ENCODE measurements at places on chromosomes 7 and 10.

GRCh38 chr10:6274040-6274439 lies 71.3 kb downstream of the PFKFB3 start:
- no peak for DNase-seq

- no peak for DNase-seq
Measured at GRCh38 chr7:3259711-3260400, 41.2 kb upstream of the SDK1 start.

- peak; percentile 56 for DNase-seq
Measured at GRCh38 chr10:14878266-14879123, at the start of gene SUV39H2. Gene SUV39H2 (plus strand): TSS chr10:14878866. CDS start chr10:14878889, 23 bp downstream.

- DNase-seq, result no peak
Measured at GRCh38 chr7:111414374-111414773, 147.9 kb downstream of the IMMP2L start.

GRCh38 chr7:85261336-85261735 lies 74.5 kb upstream of the SEMA3D start:
- no peak for DNase-seq

DNA sequence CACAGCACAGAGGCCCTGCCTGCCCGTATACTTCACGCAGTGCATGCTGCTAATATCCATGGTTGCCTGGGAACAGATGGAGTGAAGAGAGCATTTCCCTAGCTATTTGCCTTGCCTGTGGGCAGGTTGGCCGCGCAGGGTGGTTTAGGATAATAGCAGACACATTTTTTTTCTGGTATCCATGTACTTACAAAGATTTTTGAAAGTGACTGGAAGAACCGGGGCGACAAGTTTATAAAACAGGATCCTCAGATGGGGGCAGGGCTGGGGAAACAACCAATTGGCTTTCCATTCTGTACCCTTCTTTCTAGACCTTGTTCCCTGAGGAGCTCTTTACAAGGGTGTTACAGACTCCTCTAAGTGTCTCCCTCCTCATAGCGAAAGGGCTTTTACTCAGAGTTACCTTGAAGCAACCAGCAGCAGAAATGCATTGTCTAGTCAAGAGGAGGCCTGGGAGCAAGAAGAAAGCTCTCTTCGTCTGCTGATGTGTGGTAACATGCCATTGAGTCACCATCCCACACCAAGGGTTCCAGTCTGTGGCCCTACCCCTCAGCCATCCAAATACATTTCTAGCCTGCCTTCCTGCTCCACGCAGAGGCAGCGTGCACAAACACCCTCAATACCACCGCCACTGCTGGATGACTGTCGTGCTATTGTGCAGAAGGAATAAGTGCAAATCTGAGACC lies 31.5 kb downstream of the MTURN start:
- DNase-seq, result no peak

- DNase-seq, result no peak
Measured at GRCh38 chr7:155731871-155732270, 80.4 kb downstream of the SHH start.

DNA sequence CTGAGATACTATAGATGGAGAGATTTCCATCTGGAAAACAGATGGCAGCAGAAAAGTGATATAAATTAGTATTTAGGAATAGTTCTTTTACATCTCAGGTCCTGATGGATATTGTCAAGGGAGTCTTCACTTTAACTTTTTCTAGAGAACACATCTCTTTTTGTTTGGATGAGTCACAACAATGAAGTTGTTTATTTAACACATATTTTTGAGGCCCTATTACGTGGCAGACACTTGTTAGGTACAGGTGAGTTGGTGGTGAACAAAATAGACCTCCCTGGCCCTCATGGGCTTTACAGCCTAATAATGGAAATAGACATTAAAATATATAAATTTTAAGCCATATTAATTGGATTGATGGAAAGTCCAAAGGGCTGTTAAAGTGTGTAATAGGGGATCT lies 168.3 kb downstream of the VTI1A start:
- no peak for DNase-seq

DNA sequence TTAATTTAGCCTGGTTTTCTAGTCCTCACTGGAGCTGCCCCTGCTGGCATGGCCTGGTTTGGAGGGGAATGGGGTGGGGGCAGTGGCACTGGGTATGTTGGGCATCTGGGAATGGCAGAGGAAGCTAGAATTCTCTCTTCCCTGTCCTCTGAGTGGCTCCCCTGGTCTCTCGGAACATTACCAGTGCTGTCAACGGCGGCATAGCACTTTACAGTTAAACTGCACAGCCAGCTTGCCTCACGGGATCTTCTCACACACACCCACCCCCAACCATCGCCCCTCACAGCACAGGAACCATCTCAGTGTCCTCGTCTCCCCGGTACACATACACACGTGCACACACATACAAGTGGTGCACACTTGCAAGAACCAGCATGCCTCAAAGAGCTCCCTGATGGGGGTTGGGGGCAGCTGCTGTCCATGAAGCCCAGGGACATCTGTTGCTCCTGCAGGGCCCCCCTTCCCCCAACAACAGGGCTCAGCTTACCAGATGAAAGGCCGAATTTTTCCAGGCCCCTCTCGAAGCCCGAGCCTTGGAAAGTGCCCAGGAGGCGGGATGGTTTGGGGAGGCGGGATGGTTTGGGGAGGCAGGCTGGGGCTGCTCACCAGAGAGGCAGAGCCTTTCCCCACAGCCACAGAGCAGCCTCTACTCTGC lies 41.0 kb downstream of the TSPAN15 start:
- DNase-seq, result no peak

- DNase-seq, result no peak
Measured at GRCh38 chr10:7515439-7515838, 104.6 kb upstream of the SFMBT2 start.

GRCh38 chr10:88342733-88343310 lies 240.3 kb downstream of the RNLS start:
- no peak for DNase-seq

DNA sequence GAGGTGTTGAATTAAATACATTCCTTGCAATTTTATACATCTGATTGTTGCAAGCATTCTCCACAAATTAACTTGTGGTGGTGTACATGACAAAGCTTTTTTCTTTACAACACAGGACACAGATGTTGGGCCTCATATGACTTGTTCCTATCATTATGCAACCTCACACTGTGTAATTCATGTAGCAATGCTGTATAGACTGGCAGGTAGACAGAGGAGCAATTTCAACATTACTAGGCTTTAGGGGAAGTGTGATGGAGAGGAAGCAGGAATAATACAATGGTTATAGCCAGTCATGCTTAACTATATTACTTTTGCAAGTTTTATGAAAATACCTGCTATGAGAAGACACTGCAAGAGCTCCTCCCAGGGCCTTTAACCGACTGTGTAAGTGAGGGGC lies 832.1 kb downstream of the CNTNAP2 start:
- no peak for DNase-seq

- no peak for DNase-seq
Measured at GRCh38 chr10:98886686-98887085, 349.0 kb downstream of the HPSE2 start.

GRCh38 chr10:22945934-22946673 lies 18.3 kb downstream of the ARMC3 start:
- DNase-seq, result no peak

- no peak for DNase-seq
Measured at GRCh38 chr10:103612462-103613365, 119.2 kb downstream of the NEURL1 start.

DNA sequence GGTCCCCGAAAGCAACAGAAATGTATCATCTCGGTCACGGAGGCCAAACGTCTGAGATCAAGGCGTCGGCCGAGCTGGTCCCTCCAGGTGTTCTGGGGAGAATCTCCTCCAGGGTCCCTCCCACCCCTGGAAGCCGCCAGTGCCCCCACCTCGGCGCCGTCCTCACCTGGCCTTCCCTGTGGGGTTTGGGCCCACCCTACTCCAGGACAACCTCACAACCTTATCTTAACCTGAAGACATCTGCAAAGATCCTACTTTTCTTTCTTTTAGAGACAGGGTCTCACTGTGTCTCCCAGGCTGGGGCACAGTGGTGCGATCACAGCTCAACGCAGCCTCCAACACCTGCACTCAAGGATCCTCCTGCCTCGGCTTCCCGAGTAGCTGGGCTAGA lies 33.4 kb downstream of the ADAP1 start:
- DNase-seq, result no peak

GRCh38 chr10:107994621-107995270 lies 830.2 kb upstream of the SORCS1 start:
- DNase-seq, result no peak

- DNase-seq, result no peak
Measured at GRCh38 chr10:1874533-1874932, 137.2 kb upstream of the ADARB2 start.

DNA sequence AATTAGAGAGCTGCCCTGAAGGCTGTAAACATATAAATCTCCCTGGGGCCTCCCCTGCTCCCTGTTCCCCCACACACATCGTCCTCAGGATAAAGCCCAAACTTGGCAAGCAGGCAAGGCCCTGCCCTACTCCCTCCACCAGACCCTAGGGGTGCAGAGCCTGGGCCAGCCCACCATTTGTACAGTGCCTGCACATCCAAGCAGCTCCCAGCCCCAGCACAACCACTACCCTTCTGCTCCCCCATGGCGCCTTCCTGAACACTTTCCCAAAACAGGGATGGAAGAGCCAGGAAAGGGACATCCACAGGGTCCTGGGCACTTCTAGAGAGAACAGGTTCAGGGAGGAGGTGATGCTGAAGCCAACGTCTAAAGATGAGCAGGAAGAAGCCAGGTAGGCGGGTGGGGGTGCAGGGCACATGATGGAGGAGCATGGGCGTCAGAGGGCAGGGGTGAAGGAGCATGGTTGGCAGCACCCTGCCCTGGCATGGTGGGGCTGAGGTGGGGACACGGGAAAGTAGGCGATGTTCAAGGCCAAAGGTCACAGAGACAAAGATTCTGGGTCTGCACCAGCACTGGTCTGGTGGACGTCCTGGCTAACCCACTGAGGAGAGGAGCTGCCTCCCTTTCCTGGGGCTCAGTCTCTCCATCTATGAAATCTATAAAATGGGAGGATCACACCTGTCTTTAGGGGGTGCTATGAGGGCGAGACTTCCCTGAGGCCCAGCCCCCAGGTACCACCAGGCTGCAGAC lies 140.6 kb downstream of the ARHGAP22 start:
- DNase-seq, result no peak

DNA sequence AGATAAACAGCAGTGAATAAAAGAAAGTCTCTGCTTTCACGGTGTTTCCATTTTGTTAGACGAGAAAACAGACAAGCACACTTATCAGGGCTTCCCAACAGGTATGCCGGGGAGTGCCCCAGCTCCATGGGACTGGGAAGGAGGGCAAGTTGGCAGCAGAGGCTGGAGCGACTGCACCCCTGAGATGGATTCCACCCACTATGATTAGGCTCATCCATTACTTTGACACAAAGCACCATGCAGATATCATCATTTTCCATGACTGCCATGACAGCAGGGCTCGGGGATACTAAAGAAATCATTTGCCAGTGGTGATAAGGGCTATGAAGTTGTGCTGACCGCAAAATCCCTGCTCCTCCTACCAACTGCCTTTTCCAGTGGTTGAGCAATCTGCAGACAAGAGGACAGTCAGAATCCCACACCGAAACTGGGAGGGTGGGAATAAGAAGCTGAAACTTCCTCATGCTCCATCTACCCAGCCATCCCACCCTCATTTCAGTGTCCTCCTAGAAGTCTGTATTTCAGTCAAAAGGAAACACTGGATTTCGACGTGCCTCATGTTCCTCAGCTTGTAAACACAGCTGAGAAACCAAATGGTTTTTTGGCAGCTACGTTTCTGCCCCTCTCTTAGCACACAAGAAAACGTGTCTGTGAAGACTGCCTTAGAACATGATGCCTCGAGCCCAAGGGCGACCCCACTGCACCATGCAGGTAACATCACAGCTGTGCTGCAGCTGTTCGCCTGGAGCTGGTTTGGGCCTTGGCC lies 15.5 kb downstream of the CREB3L2 start:
- DNase-seq, result no peak

GRCh38 chr7:139370301-139370942 lies 10.7 kb downstream of the LUC7L2 start:
- DNase-seq, result no peak

GRCh38 chr10:132030898-132031463 lies 34.8 kb upstream of the JAKMIP3 start:
- no peak for DNase-seq

GRCh38 chr7:64807731-64808365 lies 13.6 kb downstream of the ZNF138 start:
- no peak for DNase-seq

DNA sequence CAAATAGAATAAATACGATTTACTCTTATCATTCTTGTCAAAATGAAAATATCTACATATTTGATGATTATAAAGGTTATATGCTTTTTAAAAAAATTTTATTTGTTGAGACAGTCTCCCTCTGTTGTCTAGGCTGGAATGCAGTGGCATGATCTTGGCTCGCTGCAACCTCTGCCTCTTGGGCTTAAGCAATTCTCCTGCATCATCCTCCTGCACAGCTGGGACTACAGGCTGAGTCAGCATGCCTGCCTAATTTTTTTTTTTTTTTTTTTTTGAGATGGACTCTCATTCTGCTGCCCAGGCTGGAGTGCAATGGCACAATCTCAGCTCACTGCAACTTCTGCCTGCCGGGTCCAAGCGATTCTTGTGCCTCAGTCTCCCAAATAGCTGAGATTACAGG lies 48.9 kb downstream of the PUS7 start:
- DNase-seq, result no peak

DNA sequence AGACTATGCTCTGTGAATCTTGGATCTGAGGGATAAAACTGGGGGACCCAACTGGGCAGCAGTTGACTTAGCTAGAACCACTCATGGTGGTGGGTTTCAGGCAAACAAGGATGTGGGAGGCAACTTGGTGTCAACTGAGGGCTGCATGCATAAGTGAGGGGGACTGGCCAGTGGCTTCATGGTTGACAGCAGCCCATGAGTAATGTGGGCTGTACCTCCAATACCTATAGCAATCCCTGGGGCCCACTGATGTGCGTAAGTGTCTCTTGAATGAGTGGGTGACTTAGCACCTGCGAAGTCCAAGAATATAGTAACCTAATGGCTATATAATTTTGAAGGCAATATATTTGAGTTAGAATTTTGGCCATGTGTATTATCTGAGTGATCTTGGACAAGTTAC lies 13.7 kb upstream of the MAP3K8 start:
- DNase-seq, result no peak

DNA sequence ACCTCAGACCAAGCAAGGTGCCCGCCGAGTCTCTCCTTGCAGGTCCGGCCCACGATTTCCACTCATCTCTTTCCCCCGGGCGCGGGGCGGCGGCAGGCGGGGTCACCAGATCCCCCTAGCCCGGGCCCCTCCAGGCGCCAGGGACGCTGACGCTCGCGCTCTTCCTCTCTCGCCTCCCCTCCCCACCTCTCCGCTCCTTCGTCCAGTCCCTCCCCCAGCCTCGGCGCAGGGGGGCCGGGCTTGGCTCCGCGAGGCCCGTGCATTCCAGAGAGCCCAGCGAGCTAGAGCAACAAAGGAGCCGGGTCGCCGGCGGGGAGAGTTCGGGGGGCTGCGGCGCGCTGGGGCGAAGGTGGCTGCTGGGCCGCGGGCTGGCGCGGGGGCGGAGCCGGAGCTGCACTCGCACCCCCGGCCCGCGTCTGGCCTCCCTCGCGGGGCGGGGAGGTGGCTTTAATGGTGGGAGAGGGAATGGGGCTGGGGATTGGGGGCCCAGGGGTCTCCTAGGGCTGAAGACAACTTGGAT lies at the start of gene SMO:
Gene SMO, plus strand, starts transcription at position 262 of the 520 bp plus-strand sequence. CDS start 519 bp downstream, outside the sequence.
- no peak for DNase-seq

- no peak for DNase-seq
Measured at GRCh38 chr10:88234297-88234696, 348.8 kb downstream of the RNLS start.

All from esophagus squamous epithelium (tissue), 5 donors.